Ureter (tissue), 1 donor: ENCODE measurements at places on chromosomes 1 and 21. TPM values are rescaled to one million over a fixed set of nuclear protein-coding genes. Genes with fewer than 3 reads are reported as not detected.

DNASE2B gene
- total RNA-seq: 0.34 TPM

FOXD3 gene
- not detected for total RNA-seq

SYNC gene
- 6.4 TPM for total RNA-seq

ELAPOR1 gene
- 0.75 TPM for total RNA-seq

HPCAL4 gene
- not detected for total RNA-seq

ABCA4 gene
- 1.8 TPM for total RNA-seq

THEMIS2 gene
- total RNA-seq: 10.7 TPM

ELOVL1 gene
- total RNA-seq: 135 TPM

WNT3A gene
- 0.21 TPM for total RNA-seq

ITPKB gene
- 29.4 TPM for total RNA-seq

NPR1 gene
- 21.0 TPM for total RNA-seq

TCP10L gene
- 0.18 TPM for total RNA-seq

ITLN2 gene
- not detected for total RNA-seq

LIPI gene
- not detected for total RNA-seq

KRTAP11-1 gene
- not detected for total RNA-seq

CLCA4 gene
- total RNA-seq: 0.86 TPM

GLMP gene
- total RNA-seq: 47.6 TPM

HTR1D gene
- total RNA-seq: 0.91 TPM

P3R3URF gene
- not detected for total RNA-seq

PRAMEF1 gene
- total RNA-seq: not detected

OPTC gene
- not detected for total RNA-seq

BATF3 gene
- 3.5 TPM for total RNA-seq

NPHS2 gene
- total RNA-seq: not detected

CELA3B gene
- total RNA-seq: not detected

RGS16 gene
- total RNA-seq: 22.4 TPM

KLF17 gene
- not detected for total RNA-seq

USH2A gene
- 0.23 TPM for total RNA-seq

RFX5 gene
- total RNA-seq: 32.5 TPM

MYCL gene
- total RNA-seq: 84.3 TPM

BEND5 gene
- total RNA-seq: 8.3 TPM

C1orf185 gene
- total RNA-seq: not detected

TBX19 gene
- 2.3 TPM for total RNA-seq

OPRD1 gene
- not detected for total RNA-seq

PLA2G2C gene
- not detected for total RNA-seq

TMEM79 gene
- 26.2 TPM for total RNA-seq

INSRR gene
- total RNA-seq: 0.13 TPM

LAD1 gene
- 186 TPM for total RNA-seq

RRP1 gene
- 32.0 TPM for total RNA-seq

PLXNA2 gene
- total RNA-seq: 51.7 TPM

ADCY10 gene
- 0.13 TPM for total RNA-seq

ANKRD34A gene
- 0.47 TPM for total RNA-seq

VPS13D gene
- total RNA-seq: 98.5 TPM

HES2 gene
- total RNA-seq: 2.1 TPM

DTL gene
- total RNA-seq: 1.6 TPM

PLPPR4 gene
- total RNA-seq: 5.1 TPM

NID1 gene
- 89.3 TPM for total RNA-seq

SMPDL3B gene
- total RNA-seq: 0.83 TPM

KCNJ9 gene
- total RNA-seq: not detected

SV2A gene
- total RNA-seq: 5.5 TPM

CELA2B gene
- total RNA-seq: not detected
